GM18507 (cell line): ENCODE measurements at places on chromosomes 1 and 21.

GRCh38 chr1:68745011-68745410 lies 248.1 kb upstream of the DEPDC1 start:
- no peak for DNase-seq

DNA sequence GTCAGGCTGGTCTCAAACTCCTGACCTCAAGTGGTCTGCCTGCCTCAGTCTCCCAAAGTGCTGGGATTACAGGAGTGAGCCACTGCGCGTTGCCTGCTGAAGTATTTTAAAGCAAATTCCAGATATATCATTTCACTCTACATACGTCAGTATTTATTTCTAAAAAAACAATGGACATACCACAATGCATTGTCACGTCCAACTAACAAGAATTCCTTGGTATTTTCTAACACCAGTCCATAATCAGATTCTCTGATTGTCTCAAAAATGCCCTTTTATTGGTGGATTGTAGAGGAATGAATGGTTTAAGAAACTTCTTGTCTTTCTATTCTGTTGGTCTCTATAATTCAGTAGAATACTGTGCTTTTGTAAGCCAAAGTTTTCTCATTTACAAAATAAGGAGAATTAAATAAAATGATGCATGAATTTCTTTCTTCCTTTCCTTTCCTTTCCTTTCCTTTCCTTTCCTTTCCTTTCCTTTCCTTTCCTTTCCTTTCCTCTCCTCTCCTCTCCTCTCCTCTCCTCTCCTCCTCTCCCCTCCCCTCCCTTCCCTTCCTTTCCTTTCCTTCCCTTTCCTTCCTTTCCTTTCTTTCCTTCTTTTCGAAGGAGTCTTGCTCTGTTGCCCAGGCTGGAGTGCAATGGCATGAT lies 55.8 kb downstream of the VPS13D start:
- no peak for DNase-seq

GRCh38 chr1:202742496-202742895 lies 32.2 kb upstream of the SYT2 start:
- no peak for DNase-seq

DNA sequence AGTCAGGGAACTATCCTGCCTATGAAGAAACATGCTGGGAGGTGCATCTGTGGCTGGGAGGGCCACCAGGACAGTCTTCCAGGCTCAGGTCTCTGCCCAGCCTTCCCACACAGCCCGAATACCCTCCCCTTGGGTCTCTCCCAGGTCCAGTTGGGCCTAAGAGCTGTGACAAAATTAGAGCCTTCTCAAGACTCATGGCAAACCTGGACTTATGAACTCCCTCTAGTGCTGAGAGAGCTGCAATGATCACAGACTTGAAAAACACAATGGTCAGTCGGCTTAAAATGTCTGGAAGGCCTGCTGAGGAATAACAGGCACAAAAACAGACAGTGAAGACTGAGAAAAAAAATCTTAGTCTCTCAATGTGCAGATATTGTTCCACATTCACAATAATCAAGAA lies 325.1 kb downstream of the BRINP2 start:
- no peak for DNase-seq

DNA sequence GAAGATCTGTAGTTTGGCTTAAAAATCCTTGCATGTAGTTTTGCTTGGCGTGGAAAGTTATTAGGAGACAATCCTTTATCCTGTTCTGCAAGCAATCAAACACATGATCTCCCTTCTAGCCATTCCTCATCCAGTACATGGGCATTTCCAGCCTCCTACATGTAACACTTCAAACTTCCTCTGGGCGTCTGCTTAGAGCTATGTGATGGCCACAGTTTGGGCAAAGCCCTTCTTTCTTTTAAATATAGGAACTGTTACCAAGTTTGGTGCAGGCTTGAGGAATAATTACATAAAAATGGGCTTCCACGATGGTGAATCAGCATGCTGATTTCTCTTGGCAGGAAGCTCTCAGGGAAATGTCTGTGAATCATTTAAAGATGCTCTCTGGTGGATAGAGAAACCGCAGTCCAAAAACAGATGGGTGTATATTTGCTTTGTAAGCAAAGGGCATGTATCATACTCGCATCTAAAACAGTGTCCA lies 176.9 kb upstream of the FMN2 start:
- no peak for DNase-seq

DNA sequence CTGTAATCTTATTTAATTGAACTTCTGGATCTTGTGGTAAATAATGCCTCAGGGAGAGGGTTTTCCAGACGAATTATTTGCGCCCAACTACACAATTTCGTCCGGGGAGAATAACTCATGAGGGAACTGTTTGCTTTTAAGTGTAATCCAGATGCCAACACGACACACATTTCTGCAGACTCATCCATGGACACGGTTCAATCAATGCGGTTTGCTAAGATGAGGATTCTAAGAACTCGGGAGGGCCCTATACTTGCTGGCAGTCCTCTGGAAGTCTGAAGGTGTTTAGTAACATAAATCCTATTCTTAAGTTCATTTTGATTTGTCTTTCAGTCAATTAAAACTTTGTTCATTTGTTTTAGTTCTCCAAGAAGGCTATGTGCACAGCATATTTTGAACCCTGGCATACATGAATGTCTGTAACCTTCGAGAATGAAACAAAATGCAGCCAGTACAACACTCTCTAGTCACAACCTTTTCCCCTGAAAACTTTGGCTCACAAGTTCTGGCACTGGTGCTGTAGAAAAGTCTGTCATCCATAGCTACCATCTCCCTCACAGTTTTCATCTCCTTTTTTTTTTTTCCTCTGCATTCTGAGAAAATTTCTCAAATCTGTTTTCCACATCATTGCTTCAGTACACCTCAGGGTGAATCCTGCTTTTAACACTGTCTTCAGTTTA lies 38.8 kb downstream of the DIPK1A start:
- DNase-seq: no peak

DNA sequence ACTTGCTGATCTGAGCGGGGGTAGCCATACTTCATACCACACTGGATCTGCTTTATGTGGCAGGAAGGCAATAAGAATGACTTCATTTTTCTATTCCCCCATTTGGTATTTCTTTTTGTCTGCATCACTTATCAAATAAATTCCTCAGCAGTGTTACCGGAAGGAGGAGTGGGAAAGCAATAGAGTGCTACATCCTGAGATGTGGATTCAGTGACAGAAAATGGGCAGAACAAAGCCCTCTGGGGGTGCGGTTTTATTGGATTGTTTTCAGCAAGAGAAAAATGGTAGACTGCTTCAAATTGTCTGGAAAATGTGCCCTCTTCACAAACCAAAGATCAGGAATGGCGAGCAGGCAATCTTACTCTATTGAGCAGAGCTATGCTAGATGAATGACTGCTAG lies 751.9 kb upstream of the NEGR1 start:
- DNase-seq: no peak

DNA sequence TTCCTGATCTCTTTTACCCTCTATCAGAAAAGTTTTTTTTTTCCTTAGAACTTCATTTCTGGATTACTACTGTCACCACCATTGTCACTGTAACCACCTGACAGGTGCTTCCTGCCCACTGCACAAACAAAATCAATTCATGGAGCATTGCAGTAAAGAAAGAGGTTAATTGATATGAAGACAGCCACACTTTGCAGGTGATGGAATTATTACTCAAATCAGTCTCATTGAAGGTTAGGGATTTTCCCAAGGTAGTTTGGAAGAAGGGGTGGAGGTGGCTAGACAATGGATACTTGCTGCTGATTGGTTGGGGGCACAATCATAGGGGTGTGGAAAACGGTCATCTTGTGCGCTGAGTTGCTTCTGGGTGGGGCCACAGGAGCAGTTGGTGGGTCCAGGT lies 230.8 kb upstream of the CACYBP start:
- no peak for DNase-seq

GRCh38 chr1:159005676-159006075 lies 4.0 kb upstream of the IFI16 start:
- DNase-seq: no peak

GRCh38 chr1:236083650-236084385 lies 18.9 kb upstream of the NID1 start:
- DNase-seq: no peak

DNA sequence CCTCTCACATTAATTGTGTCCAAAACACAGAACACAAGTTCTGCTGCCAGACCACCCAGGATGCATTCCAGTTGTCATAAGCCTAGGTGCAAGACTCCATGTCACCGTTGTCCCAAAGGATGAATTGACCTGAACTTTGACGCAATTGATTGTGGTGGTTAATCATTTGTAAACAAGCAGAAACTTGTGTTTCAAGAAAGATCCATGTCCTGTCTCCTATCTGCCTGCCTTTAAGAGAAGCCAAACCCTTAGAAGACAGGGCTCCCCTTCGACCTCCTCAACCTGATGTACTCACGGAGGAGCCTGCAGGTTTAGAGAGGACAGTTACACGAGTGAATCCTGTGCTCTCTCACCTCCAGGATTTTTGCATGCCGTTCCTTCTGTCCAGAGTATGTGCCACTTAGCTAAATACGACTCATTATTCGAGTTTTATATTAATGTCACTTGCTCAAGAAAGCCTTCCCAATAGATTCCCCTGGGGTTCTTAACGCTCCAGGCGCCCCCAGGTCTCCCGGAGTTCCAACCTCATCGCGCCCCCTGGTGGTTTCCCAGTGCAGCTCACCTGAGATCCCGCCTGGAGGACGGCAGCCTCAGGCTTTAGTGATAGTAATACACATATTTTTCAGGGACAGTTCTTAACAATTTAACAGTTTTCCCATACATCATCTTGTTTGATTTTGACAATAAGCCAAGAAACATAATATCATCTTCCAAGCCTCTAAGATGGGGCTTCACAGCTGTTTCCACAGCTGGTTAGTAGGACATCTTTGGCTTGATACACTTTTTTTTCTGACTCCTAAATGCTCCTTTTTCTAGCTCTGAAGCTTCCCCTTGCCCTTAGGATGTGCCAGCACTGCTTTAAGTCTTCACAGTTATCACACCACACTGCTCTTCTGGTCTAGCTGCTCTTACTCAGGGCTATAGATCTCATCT lies 2.4 kb upstream of the C8B start:
- DNase-seq: no peak

- no peak for DNase-seq
These were observed 20.2 kb downstream of the RRAGC start for GRCh38 chr1:38839363-38839762.

DNA sequence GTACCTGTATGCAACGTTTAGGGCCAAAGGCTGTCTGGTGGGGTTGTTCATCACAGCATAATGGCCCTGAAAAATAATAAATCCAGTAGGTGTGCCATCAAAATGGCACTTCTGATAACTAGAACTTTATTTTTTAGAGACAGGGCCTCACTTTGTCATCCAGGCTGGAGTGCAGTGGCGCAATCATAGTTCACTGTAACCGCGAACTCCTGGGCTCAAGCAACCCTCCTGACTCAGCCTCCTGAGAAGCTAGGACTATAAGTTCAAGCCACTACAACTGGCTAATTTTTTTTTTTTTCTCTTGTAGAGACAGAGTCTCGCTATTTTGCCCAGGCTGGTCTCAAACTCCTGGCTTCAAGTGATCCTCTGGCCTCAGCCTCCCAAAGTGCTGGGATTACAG lies 4.7 kb downstream of the SNAPIN start:
- DNase-seq: no peak

DNA sequence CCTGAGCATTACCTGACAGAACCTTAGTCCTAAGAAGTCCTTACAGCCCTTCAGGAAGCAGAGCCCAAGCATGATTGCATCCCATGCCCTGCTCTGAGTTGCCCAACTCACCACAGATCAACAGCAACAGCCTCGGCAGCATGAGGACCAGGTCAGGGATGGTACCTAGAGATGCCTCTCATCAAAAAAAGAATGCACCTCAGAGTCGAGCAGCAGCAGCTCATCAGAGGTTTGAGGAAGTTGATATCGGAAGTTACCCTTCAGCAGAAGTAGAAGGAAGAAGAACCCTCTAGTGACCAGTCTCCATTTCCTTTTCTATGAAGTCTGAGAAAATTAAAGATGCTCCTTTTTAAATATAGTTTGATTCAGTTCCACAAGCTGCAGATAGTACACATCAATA lies at the start of gene FCRL1:
TSS of gene FCRL1 (minus strand) at position 225 of the 400 bp plus-strand sequence. CDS start at position 142, 83 bp downstream.
- DNase-seq: no peak

- no peak for DNase-seq
These were observed 300.7 kb upstream of the SNX7 start for GRCh38 chr1:98360864-98361263.

DNA sequence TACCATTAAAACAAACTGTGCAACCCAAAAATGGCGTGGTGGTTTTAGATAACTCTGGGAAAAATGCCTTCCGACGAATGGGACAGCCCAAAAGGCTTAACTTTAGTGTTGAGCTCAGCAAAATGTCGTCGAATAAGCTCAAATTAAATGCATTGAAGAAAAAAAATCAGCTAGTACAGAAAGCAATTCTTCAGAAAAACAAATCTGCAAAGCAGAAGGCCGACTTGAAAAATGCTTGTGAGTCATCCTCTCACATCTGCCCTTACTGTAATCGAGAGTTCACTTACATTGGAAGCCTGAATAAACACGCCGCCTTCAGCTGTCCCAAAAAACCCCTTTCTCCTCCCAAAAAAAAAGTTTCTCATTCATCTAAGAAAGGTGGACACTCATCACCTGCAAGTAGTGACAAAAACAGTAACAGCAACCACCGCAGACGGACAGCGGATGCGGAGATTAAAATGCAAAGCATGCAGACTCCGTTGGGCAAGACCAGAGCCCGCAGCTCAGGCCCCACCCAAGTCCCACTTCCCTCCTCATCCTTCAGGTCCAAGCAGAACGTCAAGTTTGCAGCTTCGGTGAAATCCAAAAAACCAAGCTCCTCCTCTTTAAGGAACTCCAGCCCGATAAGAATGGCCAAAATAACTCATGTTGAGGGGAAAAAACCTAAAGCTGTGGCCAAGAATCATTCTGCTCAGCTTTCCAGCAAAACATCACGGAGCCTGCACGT lies 82.1 kb downstream of the PRDM2 start:
- DNase-seq: no peak

DNA sequence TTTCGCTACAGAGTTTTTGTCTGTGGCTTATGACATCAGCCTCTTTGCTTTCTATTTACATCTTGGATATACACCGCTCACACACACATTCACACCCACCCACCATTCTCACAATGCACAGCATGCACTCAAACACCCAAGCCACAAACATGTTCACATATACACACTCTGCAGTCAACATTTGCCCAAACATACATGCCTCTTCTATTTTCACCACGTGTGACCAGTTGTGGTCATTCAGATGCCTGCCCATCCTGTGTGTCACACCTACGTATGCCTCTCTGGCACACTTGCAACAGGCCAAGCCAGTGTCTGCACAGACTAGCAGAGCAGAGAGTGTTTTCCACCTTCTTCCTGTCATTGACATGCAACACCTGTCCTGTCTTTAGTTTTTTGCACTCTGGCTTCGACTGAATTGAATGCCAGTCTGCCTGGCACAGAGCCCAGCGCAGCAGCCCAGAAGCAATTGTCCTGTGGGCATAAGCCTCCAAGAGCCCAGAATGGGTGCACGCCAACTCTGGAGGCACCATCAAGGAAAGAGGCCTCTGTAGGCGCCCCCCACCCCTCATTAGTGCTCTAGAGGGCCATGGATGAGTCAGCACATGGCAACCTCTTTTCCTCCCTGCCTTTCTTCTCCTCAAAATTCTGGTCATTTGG lies 37.7 kb upstream of the LRRN2 start:
- DNase-seq: no peak

GRCh38 chr1:46569116-46569515 lies 17.7 kb upstream of the KNCN start:
- no peak for DNase-seq
